Type B pancreatic cell (in vitro differentiated cells): ENCODE measurements at places on chromosomes 1 and 21. TPM values are rescaled to one million over a fixed set of nuclear protein-coding genes. Genes with fewer than 3 reads are reported as not detected.

CD34 gene
- total RNA-seq: 0.34 TPM in 1 of 2 replicates, not detected in the other

- no peak overlapping the region for H3K4me3 ChIP-seq
- peaks cover 29% of the 10 kb centered on the region for H3K36me3 ChIP-seq
- no peaks in the 10 kb centered on the region for H3K27me3 ChIP-seq
- H3K4me1 ChIP-seq: no peaks in the 10 kb centered on the region
- H3K27ac ChIP-seq: no peak overlapping the region
- no peak for DNase-seq
Observed at GRCh38 chr1:156259805-156260204, 11.9 kb upstream of the PAQR6 start.

DNA sequence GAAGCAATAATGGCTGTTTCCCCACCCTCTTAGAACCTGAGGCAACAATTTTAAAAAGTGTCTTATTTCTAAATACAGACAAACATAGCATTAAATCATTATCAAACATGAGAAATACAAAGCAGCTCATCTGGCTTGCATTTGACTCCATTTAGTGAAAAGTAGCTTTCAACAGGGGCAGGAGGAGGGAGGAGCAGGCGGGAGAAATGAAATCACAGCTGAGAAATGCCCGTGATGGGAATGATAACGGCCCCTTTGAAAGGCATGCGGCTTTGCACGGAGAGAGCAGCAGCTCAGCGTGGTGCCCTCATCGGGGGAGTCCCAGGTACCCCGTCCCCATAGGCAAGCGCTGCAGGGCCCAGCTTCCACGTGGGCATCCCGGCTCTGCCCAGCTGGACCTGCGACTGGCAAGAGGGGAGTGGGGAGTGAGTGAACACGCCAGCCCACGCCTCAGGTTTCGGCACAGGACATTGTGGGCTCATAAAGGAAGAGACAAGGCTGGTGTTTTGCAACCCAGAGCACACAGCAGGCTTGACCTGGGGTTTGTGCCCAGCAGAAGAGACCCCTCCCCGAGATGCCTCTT is 134.6 kb downstream of the NPHP4 start:
- no peak for DNase-seq
- H3K4me1 ChIP-seq: peaks cover 4% of the 10 kb centered on the region
- H3K4me3 ChIP-seq: no peak overlapping the region
- H3K27ac ChIP-seq: no peak overlapping the region

GRCh38 chr1:202046748-202047708 is 36.6 kb downstream of the ELF3 start:
- peak overlapping the region; percentile 32 for H3K4me3 ChIP-seq
- no peaks in the 10 kb centered on the region for H3K27me3 ChIP-seq

DNA sequence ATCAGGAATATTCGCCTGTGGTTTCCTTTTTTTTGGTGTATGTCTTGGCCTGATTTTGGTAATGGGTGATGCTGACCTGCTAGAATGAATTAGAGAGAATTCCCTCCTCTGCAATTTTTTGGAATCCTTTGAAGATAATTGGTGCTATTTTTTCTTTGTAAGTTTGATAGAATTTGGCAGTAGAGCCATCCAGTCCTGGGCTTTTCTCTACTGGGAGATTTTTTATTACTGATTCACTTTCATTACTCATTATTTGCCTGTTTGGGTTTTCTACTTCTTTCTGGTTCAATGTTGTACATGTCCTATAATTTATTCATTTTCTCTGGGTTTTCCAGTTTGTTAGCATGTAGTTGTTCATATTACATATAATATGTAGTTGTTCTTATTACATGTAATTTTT is 48.7 kb downstream of the NTMT2 start:
- no peaks in the 10 kb centered on the region for H3K27me3 ChIP-seq
- H3K4me1 ChIP-seq: peaks cover 8% of the 10 kb centered on the region
- H3K36me3 ChIP-seq: peaks cover 5% of the 10 kb centered on the region
- no peak for DNase-seq
- H3K27ac ChIP-seq: no peak overlapping the region

- H3K4me3 ChIP-seq: no peak overlapping the region
- H3K4me1 ChIP-seq: peaks cover 15% of the 10 kb centered on the region
- no peak for DNase-seq
- H3K36me3 ChIP-seq: peaks cover 3% of the 10 kb centered on the region
- no peak overlapping the region for H3K27ac ChIP-seq
Observed at GRCh38 chr1:31214316-31215064, 25.2 kb downstream of the NKAIN1 start.

GRCh38 chr1:109995536-109995935 is 11.0 kb downstream of the AHCYL1 start:
- H3K4me1 ChIP-seq: peaks cover 48% of the 10 kb centered on the region
- H3K27me3 ChIP-seq: no peaks in the 10 kb centered on the region
- H3K4me3 ChIP-seq: no peak overlapping the region
- H3K27ac ChIP-seq: peak overlapping the region; percentile 21
- peaks cover 23% of the 10 kb centered on the region for H3K36me3 ChIP-seq

KIF2C gene
- 17.4 and 56.5 TPM in 2 replicates for total RNA-seq

PCAT6 gene
- total RNA-seq: 7.9 and 13.9 TPM in 2 replicates

CYP4X1 gene
- total RNA-seq: 0.31 and 1.8 TPM in 2 replicates

GRCh38 chr1:50426702-50427085 is 3.5 kb upstream of the DMRTA2 start:
- peaks cover 28% of the 10 kb centered on the region for H3K4me1 ChIP-seq
- no peak overlapping the region for H3K27ac ChIP-seq
- no peaks in the 10 kb centered on the region for H3K36me3 ChIP-seq
- H3K27me3 ChIP-seq: peaks cover 100% of the 10 kb centered on the region
- no peak for DNase-seq
- no peak overlapping the region for H3K4me3 ChIP-seq

GRCh38 chr1:107327446-107327845 is 186.6 kb downstream of the NTNG1 start:
- H3K27me3 ChIP-seq: no peaks in the 10 kb centered on the region
- no peak overlapping the region for H3K27ac ChIP-seq
- DNase-seq: no peak

DNA sequence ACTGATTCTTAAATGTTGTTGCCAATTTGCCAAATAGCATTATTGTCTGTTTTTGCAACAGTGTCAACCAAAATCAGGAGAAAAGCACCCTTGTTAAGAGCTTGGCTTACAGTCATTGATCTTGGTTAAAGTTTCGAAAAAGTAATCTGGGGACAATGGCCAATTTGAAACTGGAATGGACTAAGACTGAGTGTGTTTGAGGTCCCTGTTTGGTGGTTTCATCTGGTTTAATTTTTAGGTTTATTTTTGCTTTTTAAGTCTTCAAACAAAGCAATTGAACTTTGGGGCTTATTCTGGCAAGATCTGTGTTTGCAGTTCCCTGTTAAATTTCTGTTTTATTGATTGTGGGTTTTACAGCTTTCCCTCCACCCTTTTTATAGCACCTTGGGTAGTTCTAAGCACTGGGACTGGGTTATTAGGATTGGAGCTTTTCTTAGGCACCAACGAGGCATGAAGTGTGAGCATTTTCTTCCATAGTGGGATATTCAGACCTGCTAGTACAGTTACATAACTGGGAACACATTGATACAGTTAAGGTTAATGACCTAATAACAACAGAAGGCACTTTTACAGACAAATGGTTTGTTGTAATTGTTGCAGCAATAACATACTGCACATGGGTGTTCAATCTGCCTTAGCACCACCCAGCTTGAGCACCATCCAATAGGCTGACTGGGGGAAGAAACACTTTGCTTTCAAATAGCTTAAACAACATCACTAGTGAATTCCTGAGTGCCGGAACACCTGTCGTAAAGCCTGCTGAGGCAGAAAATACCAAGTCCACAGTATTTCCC is 40.6 kb upstream of the MAP10 start:
- H3K27me3 ChIP-seq: no peaks in the 10 kb centered on the region
- no peaks in the 10 kb centered on the region for H3K36me3 ChIP-seq
- DNase-seq: no peak
- H3K27ac ChIP-seq: no peak overlapping the region
- peaks cover 27% of the 10 kb centered on the region for H3K4me1 ChIP-seq

GRCh38 chr1:180168786-180169639 is 14.3 kb downstream of the QSOX1 start:
- DNase-seq: no peak
- H3K27me3 ChIP-seq: no peaks in the 10 kb centered on the region
- peaks cover 25% of the 10 kb centered on the region for H3K4me1 ChIP-seq
- peak overlapping the region; percentile 57 for H3K4me3 ChIP-seq
- peaks cover 19% of the 10 kb centered on the region for H3K36me3 ChIP-seq

DNA sequence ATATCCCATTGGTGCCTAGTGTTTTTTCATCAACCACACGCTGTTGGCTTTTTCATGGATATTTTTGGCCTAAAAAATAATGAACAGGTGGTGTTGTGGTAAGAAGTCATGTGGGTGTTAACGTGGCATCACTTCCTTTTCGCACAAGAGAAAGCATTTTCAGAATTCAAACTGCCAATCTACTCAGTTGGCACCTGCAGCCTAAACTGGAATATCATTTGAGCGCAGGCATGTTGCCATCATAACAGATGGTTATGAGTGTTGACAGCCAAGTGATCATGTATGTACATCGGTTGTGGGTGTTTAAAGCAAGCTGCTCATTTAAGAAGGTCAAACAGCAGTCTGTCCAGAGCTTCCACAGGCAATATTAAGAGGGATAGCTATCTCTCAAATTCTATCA is 1963.0 kb downstream of the NCAM2 start:
- no peaks in the 10 kb centered on the region for H3K4me1 ChIP-seq
- H3K4me3 ChIP-seq: no peak overlapping the region
- no peaks in the 10 kb centered on the region for H3K27me3 ChIP-seq
- DNase-seq: no peak
- no peaks in the 10 kb centered on the region for H3K36me3 ChIP-seq

DNA sequence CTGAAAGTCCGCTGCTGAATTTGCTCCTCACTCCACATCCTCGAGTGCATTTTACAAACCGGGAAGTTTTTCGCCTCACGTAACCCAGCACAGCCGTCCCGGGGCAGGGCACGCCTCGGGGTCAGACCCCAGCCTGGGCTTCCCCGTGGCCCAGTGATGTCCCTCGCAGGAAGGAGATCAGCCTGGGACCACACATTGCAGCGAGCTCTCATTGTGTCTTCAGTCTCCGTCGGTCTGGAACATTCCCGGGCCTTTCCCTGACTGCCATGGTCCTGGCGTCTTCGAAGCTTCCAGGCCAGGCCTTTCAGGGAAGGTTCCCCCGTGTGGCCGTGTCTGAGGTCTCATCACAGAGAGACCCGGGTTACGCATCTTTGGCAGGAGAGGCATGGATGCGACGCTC is 43.5 kb downstream of the MORN1 start:
- no peaks in the 10 kb centered on the region for H3K36me3 ChIP-seq
- no peak overlapping the region for H3K27ac ChIP-seq
- peaks cover 9% of the 10 kb centered on the region for H3K4me1 ChIP-seq
- no peak overlapping the region for H3K4me3 ChIP-seq
- H3K27me3 ChIP-seq: no peaks in the 10 kb centered on the region
- no peak for DNase-seq

CRTC2 gene
- total RNA-seq: 31.1 and 36.0 TPM in 2 replicates

GRCh38 chr1:150566589-150567340 is 12.6 kb downstream of the MCL1 start:
- no peak for DNase-seq
- peak overlapping the region; percentile 93 for H3K27ac ChIP-seq
- peaks cover 57% of the 10 kb centered on the region for H3K4me1 ChIP-seq
- H3K27me3 ChIP-seq: no peaks in the 10 kb centered on the region

DNA sequence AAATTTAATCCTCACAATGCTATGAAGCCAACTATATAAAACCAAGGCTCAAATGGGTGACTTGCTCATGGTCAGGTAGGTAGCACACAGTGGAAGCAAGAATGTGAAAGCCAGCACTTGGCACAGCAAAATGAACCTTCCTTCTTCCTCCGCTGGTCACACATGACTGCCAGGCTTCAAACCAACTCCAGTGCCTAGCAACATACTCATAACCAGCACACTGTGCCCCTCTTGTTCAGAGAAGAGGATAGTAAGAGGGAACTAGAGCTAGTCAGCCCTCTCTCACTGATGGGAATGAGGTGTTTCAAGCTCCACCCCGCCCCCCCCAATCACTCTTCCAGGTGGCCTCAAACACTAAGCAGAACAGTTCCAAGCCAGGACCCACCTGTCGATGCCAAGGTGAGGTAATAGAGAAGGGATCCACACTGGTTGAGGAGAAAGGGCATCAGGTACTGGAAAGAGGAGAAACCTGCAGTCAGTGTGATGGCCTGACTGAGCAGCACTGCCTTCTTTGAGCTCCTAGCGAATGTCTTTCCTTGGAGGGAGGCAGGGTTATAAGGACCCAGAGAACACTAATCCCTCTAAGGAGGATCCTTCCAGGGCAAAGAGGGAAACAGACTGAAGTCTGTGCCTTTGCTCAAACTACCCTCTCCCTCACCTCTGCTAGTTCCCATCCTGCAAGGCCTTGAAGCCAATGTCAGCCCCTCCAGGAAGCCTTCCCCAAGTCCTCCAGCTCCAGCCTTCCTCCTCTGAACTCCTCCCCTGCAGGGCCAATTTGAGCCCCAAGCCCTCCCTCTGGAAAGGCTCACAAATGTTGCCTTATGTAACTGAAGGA is 1.2 kb downstream of the TMEM234 start:
- peaks cover 18% of the 10 kb centered on the region for H3K4me1 ChIP-seq
- peak overlapping the region; percentile 98 for H3K27ac ChIP-seq
- H3K36me3 ChIP-seq: peaks cover 13% of the 10 kb centered on the region
- no peak for DNase-seq

DNA sequence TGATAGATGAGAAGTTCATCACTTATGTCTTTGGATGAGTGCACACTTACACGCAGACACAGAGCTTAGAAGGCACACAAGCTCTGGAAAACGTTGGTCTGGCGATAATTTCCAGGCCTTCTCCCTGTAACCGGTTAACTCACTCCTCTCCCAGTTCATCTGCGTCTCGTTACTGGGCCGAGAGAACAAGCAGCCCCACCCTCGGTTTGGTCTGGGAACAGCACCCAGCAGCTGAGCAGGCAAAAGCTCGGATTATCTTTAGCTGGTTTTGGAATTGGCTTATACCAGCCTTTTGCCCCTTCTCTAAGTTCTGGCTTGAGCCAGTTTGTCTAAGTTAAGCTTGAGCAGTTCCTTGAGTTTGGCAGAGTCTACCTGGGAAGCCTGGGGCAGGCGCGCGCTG is 27.3 kb upstream of the COL6A1 start:
- H3K36me3 ChIP-seq: no peaks in the 10 kb centered on the region
- peaks cover 11% of the 10 kb centered on the region for H3K27me3 ChIP-seq
- H3K4me1 ChIP-seq: peaks cover 10% of the 10 kb centered on the region
